ENCODE measurements at places on chromosomes 11 and 22. TPM values are rescaled to one million over a fixed set of nuclear protein-coding genes. Genes with fewer than 3 reads are reported as not detected.

Gene PARVG
- 9.5 TPM for total RNA-seq

Gene PANX3
- not detected for total RNA-seq

Gene SLC3A2
- 45.2 TPM for total RNA-seq

Gene DERL3
- total RNA-seq = 5.8 TPM

Gene MRGPRG
- total RNA-seq = not detected

Gene DRD2
- total RNA-seq = not detected

Data from left cardiac atrium (tissue), 4 donors.